ENCODE measurements at places on chromosomes 1 and 21.
A peak's percentile ranks its signal among the peaks of the same experiment; 100 is the strongest.

DNA sequence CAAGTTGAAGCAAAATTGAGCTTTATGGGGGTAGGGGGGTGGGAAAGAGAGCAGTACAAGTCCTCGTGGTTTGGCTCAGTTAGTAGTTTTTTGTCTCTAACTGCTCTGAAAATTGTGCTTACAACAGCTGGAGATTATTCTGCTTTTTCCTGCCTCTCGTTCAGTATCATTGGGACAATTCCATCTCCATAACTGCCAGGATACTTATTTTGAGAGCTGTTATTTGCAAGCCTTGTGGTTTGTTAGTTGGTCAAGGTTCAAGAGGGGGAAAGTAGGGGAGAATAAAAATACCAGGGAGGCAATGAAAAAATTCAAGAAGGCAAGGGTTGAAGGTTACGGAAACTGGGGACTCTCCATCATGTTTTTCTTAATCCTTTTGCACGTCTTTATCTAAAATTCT, 811.8 kb upstream of the ADGRL2 start:
- DNase-seq: no peak

DNA sequence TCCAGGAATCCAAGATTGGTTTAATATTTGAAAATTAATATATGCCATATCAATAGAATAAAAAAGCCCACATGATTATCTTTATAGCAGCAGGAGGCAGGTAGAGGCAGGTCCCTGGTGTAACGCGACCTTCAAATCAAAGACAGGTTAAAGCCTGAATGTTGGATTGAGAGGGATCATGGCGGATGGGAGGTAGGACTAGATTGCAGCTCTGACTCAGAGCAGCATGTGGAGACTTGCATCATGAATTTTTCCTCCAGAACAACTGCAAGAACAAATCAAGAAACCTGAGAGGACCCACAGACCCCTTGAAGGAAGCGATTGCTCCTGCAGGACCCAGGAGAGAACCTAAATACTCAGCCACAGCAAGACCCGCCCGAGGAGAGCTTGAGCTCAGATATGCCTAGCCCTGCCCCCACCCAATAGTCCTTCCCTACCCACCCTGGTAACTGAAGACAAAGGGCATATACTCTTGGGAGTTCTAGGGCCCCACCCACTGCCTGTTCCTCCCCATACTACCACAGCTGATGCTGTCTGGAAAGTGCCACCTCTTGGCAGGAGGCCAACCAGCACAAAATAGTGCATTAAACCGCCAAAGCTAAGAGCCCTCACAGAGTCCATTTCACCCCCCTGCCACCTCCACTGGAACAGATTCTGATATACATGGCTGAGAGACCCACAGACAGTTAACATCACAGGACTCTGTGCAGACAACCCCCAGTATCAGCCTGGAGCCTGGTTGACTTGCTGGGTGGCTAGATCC, 19.5 kb downstream of the S100B start:
- no peak for DNase-seq

DNA sequence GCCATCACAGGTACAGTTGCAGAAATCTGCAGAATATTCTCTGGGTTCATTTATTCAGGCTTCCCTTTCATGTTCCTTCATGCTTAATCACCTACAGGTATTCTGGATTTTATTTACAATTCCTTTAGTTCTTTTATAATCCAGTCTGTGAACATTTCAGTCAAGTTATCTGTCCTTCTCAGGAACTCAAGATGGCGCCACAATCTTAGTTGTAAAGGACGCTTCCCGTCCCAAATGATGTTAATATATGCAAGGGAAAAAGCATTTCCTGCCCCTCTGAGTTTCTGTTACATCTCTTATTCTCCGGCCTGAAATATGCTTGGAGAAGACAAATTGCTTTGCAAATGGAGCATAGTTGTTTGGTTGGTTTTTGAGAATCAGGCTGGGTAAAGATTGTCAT, 19.3 kb downstream of the F3 start:
- DNase-seq: peak; percentile 69

GRCh38 chr1:43427941-43428340, 25.8 kb downstream of the HYI start:
- no peak for DNase-seq

DNA sequence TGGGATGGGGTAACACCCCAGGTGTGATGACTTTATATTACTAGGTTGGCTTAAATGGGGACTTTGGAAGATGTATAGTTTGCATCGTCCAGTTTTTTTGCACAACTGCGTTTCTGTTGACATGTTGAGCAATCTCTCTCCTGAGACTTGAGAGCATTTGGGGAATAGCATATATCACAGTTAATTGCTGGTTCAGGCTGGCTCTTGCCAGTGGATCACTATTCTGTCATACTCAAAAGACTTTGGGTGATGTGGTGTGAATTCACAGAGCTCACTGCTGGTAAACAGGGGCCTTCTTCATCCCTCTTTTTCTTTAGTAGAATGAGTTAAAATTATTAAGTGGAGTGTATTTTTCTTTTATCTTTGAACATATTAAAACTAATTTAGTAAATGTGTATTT, 44.3 kb downstream of the LHX9 start:
- DNase-seq: no peak

DNA sequence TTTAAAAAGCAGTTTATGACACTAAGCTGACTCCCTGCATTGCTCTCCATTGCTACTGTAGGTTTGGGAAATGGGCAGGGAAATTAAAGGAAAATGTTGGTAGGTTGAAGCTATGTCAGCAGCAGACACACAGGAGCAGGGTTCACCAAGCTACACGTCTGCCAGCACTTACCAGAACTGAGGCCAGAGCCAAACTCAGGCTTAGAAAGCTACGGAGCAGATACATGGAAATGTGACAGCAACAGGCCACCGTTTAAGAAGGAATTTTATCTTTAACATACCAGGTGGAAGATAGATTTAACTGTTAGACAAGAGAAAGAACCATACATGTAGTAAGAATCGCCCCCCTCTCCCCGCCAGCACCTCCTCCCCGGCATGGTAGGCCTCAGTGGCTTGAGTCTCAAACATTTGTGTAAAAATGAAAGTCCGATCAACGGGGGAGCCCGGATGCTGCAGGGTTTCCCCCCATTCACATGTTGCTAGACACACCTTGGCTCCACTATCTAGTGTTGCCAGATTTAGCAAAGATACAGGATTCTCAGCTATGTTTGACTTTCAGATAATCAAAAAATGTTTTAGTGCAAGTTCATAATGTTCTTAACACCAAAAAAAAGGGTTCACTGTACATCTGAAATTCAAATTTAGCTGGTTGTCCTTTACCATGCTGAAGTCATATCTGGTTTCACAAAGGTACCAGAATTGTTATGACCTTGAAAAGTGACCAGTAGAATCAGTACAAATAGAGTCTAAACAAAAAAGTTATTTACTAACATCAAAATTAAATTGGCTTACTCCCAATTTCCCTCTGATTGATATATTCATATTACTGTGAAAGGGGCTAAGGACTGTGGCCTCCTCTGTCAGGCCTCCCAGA, 6.7 kb downstream of the OR2T11 start:
- DNase-seq: no peak

GRCh38 chr1:114660238-114660637, 9.6 kb downstream of the DENND2C start:
- no peak for DNase-seq

DNA sequence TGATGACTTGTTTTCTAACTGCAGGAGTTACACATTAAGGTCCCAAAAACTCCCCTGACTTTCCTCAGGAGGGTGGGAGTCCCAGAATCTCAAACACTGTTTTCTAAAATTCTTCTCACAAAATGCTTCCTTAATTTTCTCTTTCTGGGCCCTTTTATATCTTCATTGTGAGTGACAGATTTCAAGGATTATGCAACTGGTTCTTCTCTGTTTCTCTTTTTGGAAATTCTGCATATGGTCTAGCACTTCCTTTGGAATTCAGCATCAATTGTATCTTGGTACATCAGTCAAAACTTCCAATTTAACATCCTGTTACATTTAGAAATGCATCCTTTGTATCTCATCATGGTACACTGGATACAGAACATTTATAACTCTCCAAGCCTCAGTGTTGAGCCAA, 59.7 kb downstream of the LMO4 start:
- no peak for DNase-seq

DNA sequence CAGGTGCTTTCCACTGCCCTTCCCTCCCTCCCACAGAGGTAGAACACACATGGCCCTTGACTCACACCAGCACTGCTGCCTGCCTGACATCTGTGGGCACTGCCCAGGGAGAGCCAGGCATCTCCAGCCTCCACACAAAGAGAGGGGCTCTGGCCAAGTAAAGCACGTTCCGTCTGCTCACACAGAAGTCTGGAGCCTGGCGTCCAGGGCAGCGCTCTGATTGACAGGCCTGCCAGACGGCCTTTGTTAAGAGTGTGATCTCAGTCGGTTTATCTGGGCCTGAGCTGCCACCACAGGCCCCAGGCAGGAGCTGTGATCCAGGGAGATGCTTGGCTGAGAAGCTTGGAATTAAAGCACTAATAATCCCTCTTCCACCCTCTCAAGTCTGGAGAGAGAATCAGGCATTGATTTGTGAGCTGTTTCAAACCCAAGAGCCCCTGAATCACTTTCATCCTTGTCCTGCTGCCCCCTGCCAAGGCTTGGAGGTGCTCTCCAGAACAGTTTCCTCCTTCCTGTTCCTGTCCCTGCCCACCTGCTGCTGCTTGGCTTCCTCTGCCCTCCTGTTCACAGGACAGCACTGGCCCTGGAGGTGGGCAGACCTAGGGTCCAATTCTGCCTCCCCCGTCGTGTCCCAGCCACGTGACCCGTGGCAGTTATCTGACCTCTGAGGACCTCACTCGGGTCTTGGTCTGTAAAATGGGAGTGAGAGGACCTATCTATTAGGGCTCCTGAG, 3.7 kb downstream of the DMRTB1 start:
- DNase-seq: no peak
